ENCODE measurements at places on chromosomes 1 and 21.
A peak's percentile ranks its signal among the peaks of the same experiment; 100 is the strongest.

- peak; percentile 54 for DNase-seq
These were observed 17.2 kb downstream of the SPOCD1 start for GRCh38 chr1:31798433-31799195.

GRCh38 chr1:7302126-7302525 is 469.0 kb upstream of the VAMP3 start:
- no peak for DNase-seq

DNA sequence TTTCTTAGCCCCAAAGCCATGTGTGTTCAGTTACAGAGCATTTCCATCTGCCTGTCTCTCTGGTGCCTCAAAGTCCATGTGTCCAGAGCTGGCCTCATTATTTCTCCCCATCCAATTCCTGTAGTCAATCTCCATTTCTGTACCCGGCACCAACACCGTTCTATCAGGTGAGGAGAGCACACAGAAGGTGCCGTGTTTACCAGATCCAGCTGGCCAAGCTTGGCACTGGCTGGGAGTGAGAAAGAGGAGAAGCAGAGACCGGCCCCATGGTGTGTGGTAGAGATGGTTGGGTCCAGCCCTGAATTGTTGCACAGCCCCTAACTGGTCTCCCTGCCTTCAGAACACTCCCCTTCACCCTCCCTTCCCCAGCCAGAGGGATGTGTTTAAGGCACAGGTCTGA is 7.5 kb upstream of the SSBP3 start:
- DNase-seq, result no peak

DNA sequence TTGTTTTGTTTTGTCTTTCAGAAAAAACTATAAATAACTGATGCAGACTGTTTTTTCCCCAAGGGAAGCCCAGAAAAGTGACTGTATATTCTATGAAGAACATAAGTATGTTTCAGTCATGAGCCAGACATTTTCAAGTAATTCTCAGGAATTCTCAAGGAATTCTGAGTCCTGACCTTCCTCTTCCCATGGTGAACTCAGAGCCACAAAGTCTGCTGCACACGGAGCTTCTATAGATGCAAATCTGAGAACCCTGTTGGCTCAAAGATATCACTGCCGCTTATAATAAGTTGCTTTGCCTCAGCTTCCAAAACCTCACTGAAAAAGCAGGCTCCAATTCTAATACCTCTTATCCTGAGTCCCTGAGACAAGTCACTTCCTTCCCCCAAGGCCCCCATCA is 418.5 kb upstream of the RUNX1 start:
- peak; percentile 8 for DNase-seq

- peak; percentile 13 for DNase-seq
These were observed 739.6 kb upstream of the CXADR start for GRCh38 chr21:16773206-16773605.

DNA sequence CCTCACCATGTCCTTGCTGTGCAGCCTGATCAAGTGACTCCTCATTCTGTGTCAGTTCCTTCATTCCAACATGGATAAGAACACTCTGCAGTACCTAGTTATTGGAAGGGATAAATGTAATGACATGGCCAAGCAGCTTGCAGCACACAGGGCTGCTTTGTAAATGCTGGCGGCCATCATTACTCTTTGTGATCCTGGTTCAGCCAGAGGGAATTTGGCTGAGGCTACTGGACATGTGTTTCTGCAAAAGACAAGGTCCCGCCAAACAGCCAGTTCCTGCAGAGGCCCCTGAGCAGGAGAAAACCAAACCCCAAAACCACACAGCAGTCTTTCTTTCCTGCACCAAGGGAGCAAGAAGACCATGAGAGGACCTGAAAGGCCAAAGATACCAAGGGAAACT is 495.8 kb downstream of the AJAP1 start:
- no peak for DNase-seq

GRCh38 chr21:24424776-24425175 is 1182.5 kb downstream of the MRPL39 start:
- no peak for DNase-seq

GRCh38 chr1:30232288-30232899 is 491.0 kb downstream of the MATN1 start:
- DNase-seq, result no peak

- DNase-seq, result no peak
These were observed 231.3 kb upstream of the VAMP3 start for GRCh38 chr1:7539769-7540175.

DNA sequence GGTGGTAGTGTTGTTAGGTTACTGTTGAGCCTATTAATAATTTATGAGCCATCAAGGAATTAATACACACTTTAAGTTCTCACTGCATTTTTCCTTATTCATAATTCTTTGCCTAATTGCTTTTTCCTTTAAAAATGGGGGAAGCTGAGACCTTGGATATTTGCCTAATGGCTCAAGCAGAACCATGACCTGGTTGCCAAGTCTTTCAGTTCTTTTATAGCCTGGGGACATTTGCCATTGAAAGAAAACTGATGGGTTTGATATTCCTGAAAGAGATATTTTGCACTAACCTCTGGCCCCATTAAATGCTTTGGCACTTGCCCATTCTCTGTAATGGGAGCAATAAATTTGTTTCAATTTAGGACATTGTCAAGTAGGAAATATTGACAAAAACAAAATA is 18.5 kb upstream of the LRRC53 start:
- DNase-seq, result no peak

- no peak for DNase-seq
These were observed 5.8 kb downstream of the HMCN1 start for GRCh38 chr1:185739967-185740366.

GRCh38 chr1:52511439-52511838 is 41.5 kb downstream of the TUT4 start:
- DNase-seq, result no peak

GRCh38 chr1:19599810-19600209 is 44.3 kb upstream of the NBL1 start:
- no peak for DNase-seq

- DNase-seq, result no peak
These were observed 2.5 kb downstream of the SHISAL2A start for GRCh38 chr1:52635321-52636089.
